ENCODE measurements at places on chromosomes 7 and 10.

- no peak for DNase-seq
Measured at GRCh38 chr7:15248514-15248913, 313.3 kb downstream of the AGMO start.

DNA sequence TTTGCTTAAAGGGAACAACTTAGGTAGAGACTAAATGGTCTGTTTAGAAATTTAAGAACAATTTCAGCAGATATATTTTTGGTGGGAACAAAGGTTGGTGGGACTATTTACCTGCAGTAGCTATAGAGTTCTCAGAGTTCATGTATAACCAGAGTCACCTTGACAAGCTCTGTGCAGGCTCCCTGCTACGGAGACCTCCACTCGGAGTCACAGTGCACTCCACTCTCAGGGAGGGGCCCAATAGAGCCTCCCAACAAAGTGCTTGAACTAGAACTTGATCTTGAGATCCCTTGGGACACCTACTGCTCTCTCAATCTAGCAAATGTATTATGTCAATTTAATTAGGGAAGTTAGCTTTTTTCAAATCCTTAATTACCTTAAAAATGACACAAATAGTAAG, 2.3 kb downstream of the MYPN start:
- DNase-seq, result no peak

DNA sequence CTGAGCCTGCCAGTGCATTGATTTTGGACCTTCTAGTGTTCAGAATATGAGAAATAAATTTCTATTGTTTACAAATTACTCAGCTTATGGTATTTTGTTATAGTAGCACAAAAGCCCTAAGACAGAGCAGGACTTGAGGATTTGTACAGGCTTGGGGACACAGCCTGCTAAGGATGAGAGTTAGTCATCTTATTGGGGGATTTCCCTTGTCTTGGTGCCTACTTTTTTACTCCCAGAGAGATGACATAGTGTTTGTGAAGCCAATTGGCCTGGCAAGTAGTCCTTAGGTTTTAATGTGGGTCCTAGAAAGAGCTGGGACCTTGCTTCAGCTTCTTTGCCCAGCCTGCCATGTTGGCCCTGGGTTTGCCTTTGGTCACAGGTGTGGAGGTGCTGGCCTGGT, 364.0 kb downstream of the REEP3 start:
- no peak for DNase-seq

DNA sequence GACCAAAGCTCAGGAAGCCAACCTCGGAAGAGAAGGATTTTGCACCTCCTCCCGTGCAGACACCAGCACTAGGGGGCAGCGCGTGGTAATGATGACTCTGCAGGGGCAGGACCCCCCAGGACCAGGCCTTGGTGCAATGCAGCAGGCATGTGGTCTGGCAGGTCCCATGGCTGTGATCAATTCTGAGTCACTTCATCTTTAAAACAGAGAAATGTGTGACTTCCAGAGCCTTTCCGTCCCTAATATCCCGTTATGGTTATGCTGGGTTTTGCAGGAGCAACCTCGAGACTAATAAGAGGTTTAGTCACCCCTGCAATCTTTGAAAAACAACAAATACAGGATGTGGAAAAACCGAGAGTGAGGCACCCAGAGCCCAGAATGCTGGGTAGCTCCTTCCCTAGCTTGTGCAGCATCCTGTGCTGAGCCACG, 30.2 kb upstream of the GJD4 start:
- no peak for DNase-seq

GRCh38 chr10:22429146-22429545, 83.8 kb downstream of the SPAG6 start:
- no peak for DNase-seq

GRCh38 chr10:132172091-132173066, 14.4 kb upstream of the DPYSL4 start:
- DNase-seq, result no peak

DNA sequence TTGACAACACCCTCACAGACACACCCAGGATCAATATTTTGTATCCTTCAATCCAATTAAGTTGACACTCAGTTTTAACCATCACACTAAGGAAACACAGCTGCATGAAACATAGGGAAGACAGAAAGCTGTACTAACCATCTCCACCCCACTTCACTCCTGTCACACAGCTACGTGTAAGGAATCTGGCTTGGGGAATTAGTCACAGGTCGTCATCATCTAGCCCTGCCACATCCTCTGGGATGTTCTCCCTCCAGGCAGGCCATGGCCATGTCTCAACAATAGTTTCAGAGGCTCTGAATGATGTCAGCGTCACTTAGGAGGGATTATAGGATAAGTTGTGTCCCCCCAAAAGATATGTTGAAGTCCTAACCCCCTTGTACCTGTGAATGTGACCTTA, 10.8 kb upstream of the SEMA3C start:
- no peak for DNase-seq

Data from GM12865 (cell line).